RWPE2 (cell line): ENCODE measurements at places on chromosomes 16 and 17.

GRCh38 chr17:42669977-42670788 lies 6.6 kb downstream of the PLEKHH3 start:
- no peak for DNase-seq

GRCh38 chr17:6648181-6648580 lies 3.2 kb downstream of the MED31 start:
- no peak for DNase-seq

DNA sequence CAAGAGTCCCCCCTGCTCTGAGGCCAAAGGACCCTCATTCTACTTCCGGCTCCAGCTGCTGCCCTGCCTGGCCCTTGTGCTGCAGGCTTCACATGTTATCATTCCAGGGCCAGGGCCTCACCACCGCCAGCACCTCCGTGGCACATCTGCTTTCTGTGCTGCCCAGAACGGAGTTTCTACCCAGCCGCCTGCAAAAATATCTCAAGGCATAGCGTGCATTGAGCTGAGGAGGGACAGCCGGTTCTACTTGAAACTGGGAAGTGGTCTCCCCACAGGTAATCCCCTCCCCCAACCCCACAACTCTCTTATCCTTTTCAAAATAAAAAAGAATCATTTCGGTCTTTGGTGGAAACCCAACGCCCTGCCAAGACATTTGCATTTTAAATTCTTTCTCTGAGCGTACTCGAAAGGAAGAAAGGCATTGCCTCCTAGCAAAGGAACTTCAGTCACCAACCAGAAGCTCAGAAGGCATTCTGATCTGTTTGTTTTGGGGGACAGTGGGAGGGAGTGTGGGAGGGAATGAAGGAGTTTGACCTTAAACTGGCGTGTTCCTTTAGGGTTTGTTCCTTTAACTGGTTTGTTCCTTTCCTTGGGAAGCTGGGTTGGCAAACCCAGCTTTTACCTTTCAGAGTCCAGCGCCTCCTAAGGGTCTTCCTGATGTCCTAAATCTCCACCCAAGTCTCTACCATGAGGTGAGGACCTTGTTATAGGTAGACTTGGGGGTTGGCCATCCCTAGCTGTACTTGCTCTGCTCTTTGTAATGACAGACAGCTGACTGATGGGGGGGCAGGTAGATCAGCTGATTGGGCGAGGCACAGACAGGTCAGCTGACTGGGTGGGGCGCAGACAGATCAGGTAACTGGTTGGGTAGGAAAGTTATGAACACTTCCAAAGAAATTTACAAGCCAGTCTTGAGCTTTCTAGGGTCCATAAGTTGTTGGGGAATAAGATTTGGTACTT lies 33.4 kb upstream of the PIK3R6 start:
- no peak for DNase-seq

DNA sequence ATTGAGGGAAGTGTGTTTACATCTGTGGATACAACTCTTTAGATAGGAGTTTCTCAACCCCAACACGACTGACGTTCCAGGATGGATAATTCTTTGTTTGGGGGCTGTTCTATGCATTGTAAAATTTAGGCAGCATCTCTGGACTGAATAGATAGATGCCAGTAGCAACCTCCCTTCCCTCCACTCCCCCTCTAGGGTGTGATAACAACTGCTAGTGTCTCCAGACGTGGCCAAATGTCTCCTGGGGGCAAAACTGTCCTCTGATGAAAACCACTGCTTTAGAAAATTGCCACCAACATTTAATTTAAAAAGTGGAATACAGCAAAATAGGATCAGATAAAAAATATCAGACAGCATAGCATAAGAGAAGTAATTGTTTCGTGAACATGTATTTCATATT lies 79.9 kb downstream of the HS3ST3A1 start:
- no peak for DNase-seq

GRCh38 chr16:11309895-11310633 lies 28.9 kb upstream of the PRM1 start:
- DNase-seq: no peak

GRCh38 chr16:19138601-19139000 lies 24.8 kb downstream of the ITPRIPL2 start:
- DNase-seq: peak; percentile 87

GRCh38 chr17:57085448-57086068 lies 512 bp downstream of the AKAP1 start:
- DNase-seq: no peak

GRCh38 chr17:4599505-4600281 lies 15.4 kb downstream of the SMTNL2 start:
- no peak for DNase-seq

DNA sequence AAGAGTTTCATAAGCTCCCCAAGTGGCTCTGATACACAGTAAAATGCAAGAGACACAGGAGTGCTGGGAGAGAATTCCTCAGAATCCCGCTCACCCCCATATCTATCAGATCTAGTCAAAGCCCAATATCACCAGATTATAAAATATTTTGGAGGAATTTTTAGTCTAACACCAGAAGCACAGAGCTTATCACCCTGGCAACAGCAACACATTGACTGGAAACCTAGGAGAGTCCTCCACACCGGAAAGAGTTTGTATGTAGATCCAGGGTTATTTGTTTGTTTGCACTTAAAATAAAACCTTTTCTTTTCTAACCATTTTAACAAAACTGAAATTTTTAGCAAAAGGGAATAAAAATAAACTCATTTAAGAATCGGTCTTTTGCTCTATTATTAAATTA lies 7.2 kb downstream of the SOX9 start:
- no peak for DNase-seq

DNA sequence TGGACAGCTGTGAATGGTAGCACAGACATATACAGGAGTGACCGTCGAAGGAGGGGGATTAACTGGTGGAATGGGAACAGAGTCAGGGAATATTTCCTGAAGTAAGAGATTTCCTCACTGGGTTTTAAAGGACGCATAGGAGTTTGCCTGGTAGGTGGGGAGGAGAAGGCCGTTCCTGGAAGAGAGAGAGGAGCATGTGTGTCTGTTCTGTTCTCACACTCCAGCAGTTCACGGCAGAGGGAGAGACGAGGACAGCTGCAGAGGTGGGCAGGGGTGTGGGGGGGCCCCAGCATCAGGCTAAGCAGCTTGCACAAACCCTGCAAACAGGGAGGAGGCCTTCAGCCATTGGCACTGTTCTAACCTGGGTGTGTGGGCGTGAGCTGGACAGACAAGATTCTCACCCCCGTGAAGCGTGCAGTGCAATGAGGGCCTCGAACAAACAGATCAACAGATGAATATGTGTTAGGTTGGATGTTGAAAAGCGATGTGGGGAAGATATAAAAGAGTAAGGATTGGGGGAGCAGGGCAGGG lies 85.3 kb upstream of the GSE1 start:
- DNase-seq: no peak

- no peak for DNase-seq
These were observed 159.4 kb upstream of the CHMP6 start for GRCh38 chr17:80832266-80832676.

DNA sequence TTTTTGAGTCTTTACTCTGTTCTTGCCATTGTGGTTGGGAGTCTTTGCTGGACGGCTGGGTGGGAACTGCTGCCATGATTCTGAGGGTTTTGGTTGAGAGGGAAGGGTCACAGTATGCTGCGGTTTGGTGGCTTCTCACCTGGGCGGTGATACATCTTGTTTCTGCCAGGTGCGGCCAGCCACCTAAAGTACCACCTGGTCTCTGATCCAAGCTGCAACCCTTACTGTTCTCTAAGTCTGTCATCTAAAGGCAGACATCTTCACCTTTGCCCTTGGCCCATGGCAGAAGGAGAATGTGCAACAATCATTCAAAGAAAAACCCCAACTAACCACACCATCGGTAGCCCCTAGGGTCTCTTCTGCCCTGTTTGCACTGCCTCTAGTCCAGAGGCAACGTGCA lies 19.6 kb upstream of the MPO start:
- DNase-seq: peak; percentile 13

- no peak for DNase-seq
These were observed 165.9 kb downstream of the CDH13 start for GRCh38 chr16:82792693-82793092.

GRCh38 chr17:5020502-5021023 lies 14.7 kb downstream of the SLC52A1 start:
- DNase-seq: no peak

DNA sequence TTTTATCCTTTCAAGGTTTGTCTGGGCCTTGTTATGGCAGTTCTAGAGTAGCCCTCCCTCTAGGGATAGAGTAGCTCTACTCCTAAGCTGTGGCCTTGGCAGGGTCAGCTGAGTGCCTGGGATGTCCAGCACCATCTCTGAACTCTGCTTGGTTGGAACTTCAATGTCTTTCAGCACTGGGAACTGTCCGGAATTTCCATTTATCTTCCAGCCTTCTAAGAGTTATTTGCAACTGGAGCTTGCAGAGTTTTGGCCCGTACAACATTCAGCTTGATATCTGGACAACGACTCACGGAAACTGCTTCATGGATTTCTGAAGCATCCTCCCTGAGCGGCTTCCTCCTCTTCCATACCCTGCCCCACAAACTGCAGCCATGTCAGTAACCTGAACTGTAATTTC lies 22.9 kb downstream of the MMD start:
- DNase-seq: no peak

- no peak for DNase-seq
These were observed 53.7 kb upstream of the METRNL start for GRCh38 chr17:83025636-83026280.

- DNase-seq: no peak
These were observed 174.8 kb upstream of the DYNLRB2 start for GRCh38 chr16:80366023-80366422.

DNA sequence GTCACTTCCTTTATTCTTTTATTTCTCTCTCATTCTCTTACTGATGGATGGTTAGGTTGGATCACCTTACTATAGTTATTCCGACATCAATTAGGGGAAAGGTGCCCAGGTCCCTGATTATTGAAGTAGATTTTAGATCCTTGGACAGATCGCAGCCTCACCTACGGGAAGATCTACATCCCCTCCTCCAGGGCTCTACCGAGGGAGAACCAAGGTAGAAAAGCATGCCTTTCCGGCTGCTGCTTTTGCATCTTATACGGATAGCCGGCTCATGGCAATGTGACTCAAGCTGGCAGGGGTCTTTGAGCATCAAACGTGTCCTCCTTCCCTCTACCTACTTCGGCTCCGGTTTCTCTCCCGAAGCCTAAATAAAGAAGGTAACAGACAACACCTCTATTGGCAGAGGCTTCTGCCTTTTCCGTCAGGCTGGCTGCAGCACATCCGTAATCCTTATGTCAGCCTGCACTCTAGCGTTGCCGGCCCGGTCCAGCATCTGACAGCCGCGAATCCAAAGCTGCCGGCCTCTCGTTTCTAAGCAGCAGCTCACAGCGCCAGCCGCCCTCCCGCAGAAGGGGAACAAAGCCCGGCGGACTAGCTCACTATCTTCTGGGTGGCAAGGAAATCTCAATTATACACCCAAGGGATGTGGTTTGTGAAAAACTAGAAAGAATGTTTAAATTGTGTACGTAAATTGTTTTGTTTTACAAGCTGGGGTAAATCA lies 46.9 kb downstream of the IRX6 start:
- peak; percentile 72 for DNase-seq

- DNase-seq: no peak
These were observed 29.7 kb upstream of the MYLK3 start for GRCh38 chr16:46777804-46778203.

- DNase-seq: no peak
These were observed 12.4 kb downstream of the NAT9 start for GRCh38 chr17:74763565-74764387.

DNA sequence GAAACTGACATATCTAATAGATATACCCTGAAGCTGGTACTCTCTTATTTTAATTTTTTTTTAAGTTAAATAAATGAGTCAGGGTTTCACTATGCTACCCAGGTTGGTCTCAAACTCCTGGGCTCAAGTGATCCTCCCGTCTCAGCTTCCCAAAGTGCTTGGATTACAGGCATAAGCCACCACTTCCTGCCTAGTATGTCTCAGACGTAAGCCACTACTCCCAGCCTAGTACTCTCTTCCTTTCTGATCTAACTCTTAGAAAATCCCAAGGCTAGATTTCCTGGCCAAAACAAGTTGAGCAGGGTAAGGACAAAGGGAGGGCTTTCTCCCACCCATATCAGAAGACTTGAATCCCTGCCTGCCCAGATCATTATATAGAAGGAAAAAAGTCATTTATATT lies 33.7 kb downstream of the HOXB1 start:
- DNase-seq: no peak

DNA sequence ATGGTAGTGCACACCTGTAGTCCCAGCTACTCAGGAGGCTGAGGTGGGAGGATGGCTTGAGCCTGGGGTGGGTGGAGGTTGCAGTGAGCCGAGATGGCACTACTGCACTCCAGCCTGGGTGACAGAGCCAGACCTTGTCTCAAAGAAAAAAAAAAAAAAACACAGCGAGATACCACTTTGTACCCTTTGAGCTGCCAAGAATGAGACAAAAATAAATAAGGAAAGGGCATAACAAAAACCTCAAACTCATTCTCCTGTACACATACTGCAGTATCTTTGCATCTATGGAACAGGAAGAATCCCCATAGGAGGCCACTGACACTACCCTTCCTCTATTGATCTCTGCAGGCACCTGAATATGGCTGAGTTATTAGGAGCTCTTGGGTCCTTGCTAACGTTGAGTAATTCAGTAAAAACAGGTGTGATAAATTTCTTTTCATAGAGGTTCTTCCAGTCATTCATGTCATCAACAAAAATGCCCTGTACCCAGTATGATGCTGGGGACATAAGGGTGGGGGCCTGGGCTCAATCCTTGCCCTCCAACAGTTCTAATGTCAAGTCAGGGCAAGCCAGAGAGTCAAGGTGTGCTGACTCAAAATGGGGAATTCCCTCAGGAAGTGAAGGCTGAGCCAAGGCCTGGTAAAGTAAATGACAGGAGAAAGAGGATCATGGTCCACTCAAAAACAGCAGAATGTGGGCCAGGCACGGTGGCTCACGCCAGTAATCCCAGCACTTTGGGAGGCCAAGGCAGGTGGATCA lies 26.9 kb downstream of the RANBP10 start:
- no peak for DNase-seq

DNA sequence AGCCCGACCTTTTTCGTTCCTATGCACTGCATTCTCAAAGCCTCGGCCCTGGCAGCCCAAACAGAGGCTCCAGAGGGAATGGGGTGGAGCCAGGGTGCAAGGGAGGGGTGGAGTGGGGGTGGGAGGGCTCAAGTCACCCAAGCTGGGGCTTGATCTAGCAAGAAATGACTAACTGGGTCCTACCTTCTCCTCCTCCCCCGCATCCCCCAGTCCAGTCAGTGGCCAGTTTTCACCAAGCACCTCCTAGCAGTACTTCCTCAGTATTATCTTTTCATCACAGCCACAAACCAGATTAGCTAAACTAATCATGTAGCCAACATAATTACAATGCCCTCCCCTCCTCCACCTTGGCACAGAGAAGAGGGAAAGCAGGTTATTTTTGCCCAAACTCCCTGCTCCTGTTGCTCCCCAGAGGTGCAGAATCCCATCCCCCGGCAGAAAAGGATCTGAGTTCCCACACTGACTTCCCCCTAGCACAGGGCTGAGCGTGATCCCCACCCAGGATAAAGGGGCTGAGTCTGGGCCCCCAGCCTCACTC lies 2.2 kb downstream of the JUP start:
- peak; percentile 85 for DNase-seq
